ENCODE measurements at places on chromosomes 7 and 10.

GRCh38 chr10:120506674-120507073, 49.6 kb downstream of the PLPP4 start:
- DNase-seq, result no peak

GRCh38 chr10:123478116-123478515, 188.0 kb upstream of the GPR26 start:
- no peak for DNase-seq

DNA sequence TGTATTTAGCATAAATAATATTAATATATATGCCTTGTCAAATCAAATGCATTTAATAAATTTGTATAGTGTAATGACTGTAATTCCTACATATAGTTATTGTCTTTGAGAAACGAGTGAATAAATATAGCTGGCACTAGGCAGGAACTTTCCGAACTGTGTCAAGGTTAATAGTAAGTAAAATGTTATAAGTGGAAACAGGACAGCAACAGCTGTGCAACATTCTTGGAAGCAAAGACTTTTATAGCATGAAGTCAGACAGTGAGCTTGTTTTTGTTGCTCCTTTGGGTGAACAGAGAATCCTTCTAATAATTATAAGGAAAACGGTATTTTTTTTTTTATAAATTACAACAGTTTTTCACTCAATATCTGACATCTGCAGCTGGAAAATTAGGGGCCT, 14.0 kb upstream of the EXOC6 start:
- DNase-seq, result no peak

DNA sequence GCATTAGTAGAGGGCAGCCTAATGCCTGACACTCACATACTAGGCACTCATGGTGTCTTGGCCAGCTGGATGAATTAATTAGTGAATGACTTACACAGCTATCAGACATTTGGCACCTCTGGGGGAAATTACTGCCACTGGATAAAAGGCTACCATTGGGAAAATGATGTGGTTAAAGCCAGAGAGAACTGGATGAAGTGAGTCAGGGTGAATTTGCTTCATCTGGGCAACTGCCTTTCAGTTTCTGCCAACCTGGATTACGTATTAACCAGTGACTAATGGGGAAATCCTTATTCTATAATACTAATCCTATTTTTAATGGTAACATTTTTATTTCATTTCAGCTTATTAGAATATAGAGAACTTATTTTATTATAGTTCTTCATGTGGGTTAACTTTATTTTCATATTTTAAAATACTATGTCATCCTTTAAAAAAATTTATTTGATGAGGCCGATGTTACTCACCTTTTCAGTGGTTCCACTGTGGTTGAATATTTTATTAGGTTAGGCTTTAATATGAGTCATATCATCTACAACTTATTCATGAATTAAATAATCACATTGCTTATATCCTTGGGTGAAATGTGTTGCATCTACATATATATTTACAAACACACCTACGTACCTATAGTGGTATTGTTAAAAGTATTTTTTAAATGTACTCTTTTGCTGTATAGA, 85.6 kb upstream of the CAPZA2 start:
- no peak for DNase-seq

- DNase-seq, result no peak
Measured at GRCh38 chr7:127557803-127558202, 27.6 kb downstream of the GCC1 start.

- no peak for DNase-seq
Measured at GRCh38 chr7:129166745-129167144, 21.7 kb upstream of the SMO start.

GRCh38 chr7:140571538-140572122, 69.0 kb downstream of the DENND2A start:
- DNase-seq, result no peak

GRCh38 chr7:39045231-39045630, 67.5 kb downstream of the POU6F2 start:
- DNase-seq, result no peak

- no peak for DNase-seq
Measured at GRCh38 chr7:25122373-25122772, 2.7 kb downstream of the CYCS start.

Data from 8988T (cell line).